ENCODE measurements at places on chromosomes 7 and 10. TPM values are rescaled to one million over a fixed set of nuclear protein-coding genes. Genes with fewer than 3 reads are reported as not detected.

Gene PRPS1L1
- not detected for total RNA-seq

Gene CHN2
- not detected for total RNA-seq

Gene PPP1R17
- total RNA-seq, result not detected

Gene TMEM184A
- 2.9 TPM for total RNA-seq

Gene ASB13
- 7.8 TPM for total RNA-seq

Gene TMEM236
- total RNA-seq, result 0.09 TPM

Gene PITRM1
- 98.7 TPM for total RNA-seq

Gene BHLHA15
- total RNA-seq, result not detected

Gene CYP2C8
- total RNA-seq, result not detected

DNA sequence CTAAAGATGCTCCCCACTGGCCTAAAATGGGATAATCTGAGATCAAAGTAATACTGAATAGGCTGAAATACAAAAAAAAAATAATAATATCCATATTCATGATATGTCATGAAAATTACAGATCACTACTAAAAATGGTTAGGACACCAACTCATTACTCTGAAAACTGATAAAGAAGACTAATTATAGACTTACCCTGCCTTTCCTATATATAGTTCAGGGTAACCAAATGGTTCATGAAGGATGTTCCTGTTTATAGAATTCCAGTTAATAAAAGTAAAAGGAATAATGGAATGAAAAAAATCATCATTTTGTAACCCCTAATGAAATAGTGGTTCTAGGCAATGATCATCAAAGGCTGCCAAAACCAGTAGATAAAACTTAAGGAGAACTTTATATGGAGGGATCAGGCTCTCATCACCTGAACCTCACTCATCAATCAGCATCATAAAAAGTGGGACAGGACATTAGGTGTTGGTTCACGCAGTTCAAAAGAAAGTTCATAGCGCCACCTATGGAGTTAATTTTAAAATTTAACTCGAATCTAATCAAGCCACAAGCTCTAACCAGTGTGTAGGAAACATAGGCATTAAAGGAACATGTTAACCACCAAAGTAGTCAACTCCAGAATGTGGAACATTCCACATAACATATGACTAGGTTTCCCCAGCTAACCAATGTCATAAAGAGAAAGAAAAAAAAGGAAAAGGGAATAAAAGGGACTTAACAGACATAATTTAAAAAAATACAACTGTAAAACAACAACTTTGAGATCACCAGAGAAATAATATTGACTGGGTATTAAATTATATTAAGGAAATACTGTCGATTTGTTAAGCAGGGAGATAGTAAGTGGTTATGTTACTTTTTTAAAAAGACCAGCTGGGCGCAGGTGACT lies 35.7 kb downstream of the P4HA1 start:
- DNase-seq, result peak; percentile 27

- no peak for DNase-seq
Observed at GRCh38 chr7:26413007-26413691, 121.5 kb downstream of the SNX10 start.

DNA sequence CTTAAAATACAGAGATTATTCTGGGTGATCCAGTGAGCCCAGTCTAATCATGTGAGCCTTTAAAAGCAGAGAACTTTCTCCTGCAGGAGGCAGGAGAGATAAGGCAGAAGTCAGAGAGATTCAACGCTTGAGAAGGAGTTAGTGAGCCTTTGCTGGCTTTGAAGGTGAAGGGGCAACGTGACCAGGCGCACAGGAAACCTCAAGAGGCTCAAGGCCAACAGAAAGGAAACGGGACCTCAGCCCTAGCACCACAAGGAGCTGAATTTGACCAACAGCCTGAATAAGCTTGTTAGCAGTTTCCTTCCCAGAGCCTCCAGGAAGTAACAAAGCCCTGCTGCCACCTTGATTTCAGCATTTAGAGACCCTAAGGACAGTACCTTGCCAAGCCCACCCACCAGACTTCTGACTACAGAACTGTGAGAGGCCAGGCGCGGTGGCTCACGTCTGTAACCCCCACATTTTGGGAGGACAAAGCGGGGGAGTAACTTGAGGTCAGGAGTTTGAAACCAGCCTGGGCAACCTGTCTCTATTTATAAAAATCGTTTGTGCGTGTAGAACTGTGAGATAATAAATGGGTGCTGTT lies 87.3 kb upstream of the KAT6B start:
- no peak for DNase-seq

DNA sequence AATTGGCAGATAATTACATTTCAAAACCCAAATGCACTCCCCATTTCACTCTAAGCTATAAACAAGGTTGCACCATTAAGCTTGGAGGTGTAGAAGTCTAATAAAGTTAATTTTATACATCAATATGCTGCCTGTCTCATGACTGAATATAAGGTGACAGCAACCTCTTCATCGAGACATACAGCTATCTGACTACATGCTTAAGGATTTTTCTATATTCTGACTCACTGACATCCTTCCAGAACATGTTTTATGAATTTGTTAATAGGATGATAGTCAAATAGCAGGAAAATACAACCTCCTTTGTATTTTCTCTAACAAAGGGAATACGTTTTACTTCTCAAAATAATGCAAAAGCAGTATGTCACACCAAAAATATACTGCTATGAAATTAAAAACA lies 76.6 kb downstream of the NRBF2 start:
- DNase-seq, result no peak

GRCh38 chr10:106179430-106179829 lies 985.1 kb downstream of the SORCS1 start:
- DNase-seq, result no peak

- DNase-seq, result no peak
Observed at GRCh38 chr7:716222-716621, 10.3 kb upstream of the DNAAF5 start.

DNA sequence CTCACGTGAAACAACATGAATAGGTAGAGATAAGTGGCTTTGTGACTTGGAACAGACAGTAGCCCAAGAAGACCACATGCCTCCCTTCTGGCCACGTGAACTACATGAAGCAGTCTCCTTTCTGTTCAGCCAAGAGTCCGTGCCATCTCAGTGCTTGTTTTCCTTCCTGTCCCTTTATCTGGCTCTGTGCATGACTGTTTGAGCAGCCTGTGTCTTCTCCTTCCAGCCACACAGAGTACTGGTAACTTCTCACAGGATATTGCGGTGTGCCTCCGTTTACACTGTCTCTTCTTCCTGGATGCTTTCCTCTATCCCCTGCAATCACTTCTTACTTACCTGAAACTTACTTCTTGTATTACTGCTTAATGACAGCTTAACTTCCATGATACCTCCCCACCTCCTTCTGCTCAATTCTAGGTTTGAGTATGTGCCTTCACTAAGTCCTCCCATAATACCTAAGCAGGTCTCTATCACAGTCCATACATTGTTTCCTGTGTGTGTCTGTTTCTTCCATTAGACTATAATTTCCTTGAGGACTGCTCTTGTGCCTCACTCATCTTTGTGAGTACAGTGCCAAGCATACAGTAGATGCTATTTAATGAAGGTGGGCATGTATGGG lies 748.7 kb downstream of the AUTS2 start:
- DNase-seq, result no peak

DNA sequence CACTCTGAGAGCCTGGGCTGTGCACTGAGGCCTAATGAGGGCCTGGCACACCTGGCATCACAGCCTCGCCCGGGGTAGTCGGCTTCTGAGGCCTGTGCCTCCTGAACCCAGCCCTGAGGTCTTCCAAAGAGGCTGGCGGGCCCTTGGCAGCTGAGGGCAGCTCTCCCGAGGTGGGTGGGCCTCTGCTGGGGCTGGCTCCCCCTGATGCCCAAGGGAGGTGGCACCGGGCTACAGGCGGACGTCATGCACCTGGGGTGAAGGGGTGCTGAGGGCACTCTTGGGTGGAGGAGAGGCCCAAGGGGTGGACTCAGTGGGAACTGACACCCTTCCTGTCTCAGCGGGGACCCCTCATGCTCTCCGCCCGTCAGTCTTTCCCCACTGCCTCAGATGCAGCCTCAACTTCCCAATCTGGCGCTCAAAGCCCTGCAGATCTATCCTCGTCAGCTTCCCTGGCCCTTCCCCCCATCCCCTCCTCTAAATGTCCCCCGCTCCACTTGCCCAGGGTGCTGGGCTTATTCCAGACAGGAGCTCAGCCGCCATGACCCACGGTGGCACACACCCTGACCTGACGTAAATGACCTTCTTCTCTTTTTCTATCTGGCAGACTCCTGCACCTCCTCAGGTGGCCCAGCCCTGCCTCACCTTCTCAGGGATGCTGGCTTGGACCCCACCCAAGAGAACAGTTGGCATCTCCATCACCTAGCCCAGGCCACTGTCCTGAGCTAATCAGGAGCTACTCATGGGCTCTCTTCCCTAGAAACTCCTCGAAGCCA lies 38.2 kb downstream of the MYL10 start:
- no peak for DNase-seq

- no peak for DNase-seq
Observed at GRCh38 chr10:10872764-10873163, 144.9 kb upstream of the CELF2 start.

GRCh38 chr10:132859084-132859855 lies 73.3 kb upstream of the NKX6-2 start:
- DNase-seq, result no peak

DNA sequence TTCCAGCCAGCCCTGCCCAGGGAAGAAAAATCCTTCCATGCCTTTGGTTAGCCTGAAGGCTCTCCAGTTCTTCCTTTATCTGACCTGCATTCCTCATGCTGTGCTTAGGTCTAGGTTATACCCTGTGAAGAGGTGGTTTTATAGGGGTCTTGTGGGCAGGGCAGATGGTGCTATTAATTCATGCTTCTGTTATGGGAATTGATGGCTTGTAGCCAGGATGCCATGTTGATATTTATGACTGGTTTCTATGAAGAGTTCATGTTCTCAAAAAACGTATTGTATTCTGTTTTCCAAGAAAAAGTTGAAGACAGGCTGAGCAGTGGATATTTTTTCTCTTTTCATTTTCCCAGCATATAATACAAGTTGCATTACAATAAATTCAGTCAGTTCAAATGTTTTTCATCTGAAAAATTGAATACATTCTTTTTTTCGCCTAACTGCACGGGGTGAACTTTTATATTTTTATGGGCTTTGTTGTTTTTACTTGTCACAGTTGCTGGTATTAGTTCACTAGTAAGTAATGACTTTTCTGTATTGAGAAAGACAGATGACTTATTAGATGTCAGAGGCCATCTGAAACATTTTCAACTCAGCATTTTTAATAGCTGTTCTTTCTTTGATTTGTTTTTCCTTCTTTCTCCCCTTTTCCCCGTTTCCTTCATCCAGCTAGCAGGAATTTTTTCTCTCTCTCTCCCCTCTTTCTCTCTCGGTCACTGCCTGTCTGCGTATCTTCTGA lies 322.8 kb downstream of the LRMDA start:
- DNase-seq, result no peak

DNA sequence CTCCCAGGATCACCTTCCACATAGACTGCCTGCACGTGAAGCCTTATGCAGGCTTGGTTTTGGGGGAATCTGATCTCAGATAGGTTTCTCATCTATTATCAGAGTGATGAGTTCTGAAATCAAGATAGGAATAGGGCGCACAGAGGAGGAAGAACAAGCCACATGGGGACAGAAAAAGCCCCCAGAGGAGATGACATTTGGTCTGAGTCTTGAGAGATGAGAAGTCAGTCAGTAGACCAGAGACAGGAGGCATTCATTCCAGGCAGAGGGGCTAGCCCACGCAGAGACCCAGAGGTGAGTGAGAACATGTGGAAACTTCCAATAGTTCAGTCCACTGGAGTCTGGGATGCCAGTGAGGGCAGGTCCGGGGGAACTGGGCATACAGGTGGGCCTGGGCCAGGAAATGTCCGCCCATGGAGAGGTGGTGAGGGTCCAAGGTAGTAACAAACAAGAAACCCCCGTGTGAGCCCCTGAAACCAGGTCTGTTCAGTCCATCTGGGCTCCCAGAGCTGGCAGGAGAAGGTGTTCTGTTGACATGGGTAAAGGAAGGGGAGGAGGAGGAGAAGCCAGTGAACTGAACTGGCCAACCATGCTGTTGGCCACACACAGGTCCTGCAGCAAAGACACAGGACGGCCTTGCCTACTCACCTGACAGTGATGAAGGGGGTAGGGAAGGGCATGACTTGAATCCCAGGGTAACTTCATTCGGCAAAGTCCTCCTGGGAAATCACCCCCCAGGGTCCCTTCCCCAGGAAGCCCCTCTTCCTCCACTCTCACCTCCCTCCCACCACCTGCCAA lies 69.3 kb upstream of the SMNDC1 start:
- no peak for DNase-seq

DNA sequence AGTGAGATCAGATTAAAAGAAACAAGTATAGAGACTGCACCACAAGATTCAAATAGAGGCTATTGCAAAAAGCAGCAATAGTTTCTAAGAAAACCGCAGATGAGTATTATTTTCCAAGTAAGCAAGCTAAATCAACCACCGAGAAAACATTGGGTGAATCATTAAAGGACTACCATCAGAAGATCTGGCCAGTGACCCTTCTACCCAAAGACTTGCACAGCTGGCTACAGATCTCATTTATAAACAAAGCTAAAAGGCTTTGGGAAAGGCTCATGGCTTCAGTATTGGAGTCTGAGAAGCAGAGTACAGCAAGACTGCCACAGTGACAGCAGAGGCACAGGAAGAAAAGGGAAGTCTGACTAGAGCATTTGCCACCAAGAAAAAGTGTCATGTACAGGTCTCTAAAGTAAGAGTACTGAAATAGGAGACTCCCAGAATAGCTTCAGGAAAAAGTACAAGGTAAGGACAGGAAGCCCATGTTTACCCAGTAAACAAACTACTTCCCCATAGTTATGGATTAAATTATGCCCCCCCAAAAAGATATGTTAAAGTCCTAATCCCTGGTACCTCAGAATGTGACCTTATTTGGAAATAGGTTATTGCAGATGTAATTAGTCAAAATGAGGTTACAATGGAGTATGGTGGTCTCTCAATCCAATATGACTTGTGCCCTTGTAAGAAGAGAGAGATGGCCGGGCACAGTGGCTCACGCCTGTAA lies 19.0 kb downstream of the STEAP1 start:
- no peak for DNase-seq

DNA sequence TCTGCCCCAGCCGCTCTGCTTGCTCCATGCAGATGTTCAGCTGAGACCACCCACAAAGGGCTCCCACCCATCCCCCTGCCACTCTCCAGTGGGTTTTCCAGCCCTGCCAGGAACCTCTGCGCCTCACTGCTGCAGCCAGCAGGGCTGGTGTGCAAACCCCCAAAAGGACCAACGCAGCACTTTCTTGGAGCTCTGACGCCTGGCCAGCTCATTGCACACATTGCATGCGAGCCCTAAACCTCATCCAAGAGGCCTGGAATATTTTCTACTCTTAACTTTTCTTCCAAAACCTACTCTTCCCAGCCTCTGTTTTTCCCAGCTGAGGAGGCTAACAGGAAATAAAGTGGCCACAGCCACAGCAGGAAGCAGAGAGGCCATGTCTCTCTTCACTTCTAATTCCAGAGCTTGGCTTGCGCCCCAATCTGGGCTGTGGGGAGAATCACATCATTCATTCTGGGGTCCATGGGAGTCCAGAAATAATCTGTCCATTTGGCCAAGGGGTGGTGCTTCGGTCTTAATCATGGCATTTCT lies 4.6 kb upstream of the FAM170B start:
- peak; percentile 61 for DNase-seq
